GM23248 (cell line): ENCODE measurements at places on chromosomes 7 and 10.

GRCh38 chr10:12262278-12262981, 66.4 kb downstream of the CDC123 start:
- DNase-seq = no peak

DNA sequence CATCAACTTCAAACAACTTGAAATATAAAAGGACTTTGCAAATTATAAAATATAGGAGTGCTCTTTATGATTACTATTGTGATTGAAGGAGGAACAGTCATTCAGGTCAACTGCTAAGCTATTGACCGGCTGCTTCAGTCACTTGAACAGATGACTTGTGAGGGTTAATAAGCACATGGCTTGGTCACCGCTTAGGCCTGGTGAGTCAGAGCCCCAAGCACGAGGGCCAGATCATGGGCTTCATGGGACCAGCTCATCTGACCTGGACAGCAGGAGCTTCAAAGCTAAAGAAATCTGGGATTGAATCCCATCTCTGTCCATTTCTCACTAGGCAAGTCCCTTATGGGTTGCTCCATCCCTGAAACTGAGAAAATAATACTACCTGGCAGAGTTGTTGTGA, 60.4 kb upstream of the ADO start:
- DNase-seq = peak; percentile 78

DNA sequence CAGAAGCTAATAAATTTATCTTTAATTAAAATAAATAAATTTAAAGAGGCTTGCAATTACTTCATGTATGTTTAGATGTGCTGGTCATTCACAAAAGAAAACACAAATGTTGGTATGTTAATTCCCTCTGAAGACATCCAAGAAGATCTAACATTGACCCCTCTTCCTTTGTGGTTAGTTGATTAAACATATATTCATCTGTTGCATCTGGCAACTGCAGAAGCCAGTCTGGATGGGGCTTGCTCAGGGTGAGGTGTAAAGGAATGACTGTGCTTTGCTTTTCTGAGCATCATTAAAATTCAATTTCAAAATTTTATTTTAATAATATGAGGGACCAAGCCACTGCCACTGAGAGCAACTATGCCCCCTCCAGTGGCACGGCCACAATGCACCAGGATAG, 36.4 kb upstream of the FERD3L start:
- peak; percentile 2 for DNase-seq

DNA sequence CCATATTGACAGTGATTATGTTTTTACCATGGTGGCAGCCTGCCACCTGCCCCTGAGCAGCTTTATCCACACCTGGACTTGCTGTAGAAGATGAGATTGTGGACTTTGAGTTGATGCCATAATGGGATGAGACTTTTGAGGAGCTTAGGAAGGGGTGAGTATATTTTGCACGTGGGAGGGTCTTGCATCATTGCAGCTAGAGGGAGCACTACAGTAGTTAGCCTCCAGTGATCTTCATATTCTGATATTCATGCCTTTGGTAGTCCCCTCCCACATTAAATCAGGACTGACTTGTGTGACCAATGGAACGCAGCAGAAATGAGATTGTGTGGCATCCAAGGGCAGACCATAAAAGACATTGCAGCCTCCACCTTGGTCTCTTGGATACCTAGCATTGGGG, 18.2 kb upstream of the COL13A1 start:
- DNase-seq = no peak

DNA sequence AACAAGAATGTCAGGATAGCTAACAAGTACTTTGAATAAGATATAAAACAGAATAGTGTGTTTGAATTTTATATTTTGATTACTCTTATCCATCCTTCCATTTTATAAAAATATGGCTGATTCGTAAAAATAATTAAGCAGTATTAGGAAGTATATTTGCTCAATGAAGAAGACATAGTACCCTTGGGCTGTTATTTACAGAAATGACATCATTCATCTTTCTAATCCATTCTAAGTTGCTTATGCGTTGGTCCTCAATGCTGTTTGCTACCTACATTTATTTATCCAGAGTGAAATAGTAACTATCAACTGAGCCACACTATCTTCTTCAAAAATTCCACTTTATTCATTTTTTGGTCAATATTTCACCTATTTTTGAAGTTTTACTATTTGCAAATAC, 2.1 kb upstream of the ZNF804B start:
- no peak for DNase-seq

GRCh38 chr10:88100281-88100680, 236.9 kb downstream of the PTEN start:
- DNase-seq = no peak

DNA sequence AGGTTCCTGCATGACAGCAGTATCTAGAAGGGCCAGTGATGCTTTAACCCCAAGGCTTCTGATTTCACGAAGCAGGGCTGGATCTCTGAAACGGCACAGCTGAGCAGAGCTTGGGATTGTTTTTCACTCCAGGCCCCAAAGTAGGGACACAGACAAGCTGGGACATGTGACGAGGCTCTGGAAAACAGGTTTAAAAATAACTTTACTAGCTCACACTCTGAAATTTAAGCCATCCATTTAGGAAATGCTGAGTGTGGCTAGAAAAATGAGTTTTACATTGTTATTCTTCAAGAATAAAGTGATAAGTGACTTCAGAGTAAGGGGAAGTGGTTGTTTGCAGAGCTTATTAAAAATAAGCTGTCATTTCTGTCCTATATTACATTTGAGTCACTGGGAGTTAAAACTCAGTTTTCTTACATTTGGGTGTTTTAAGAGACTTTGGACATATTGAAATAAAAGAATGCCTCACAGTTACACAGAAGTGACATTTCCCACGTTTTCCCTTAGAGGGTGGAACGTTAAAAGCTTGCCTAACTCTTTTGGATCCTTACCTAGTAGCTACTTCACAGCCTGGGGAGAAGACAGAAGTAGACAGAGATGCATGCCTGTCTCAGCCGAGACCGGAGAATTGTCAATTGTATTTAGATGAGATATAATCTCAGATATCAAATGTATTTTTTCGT, 107.8 kb downstream of the GALNT17 start:
- no peak for DNase-seq

GRCh38 chr10:63579371-63580014, 58.3 kb downstream of the REEP3 start:
- DNase-seq = no peak

DNA sequence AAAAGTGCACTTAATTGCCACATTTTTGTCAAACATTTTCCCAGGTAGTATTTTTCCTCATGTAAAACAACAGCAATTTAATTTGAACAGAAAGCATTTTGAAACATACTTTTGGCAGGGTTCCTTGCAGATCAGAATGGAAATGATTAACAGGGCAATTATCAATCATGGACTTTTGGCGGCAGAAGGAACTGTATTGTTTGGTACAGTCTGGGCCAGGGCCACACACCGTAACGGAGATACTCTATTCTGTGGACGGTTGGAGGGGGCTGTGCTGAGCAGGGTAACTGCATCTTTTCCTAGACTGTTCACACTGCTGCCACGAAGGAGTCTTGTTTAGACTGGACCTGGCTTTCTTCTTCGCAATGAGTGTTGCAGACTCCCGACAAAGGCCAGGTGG, 62.3 kb downstream of the EGFR start:
- no peak for DNase-seq

- no peak for DNase-seq
Observed at GRCh38 chr10:29922226-29922625, 137.2 kb downstream of the JCAD start.

DNA sequence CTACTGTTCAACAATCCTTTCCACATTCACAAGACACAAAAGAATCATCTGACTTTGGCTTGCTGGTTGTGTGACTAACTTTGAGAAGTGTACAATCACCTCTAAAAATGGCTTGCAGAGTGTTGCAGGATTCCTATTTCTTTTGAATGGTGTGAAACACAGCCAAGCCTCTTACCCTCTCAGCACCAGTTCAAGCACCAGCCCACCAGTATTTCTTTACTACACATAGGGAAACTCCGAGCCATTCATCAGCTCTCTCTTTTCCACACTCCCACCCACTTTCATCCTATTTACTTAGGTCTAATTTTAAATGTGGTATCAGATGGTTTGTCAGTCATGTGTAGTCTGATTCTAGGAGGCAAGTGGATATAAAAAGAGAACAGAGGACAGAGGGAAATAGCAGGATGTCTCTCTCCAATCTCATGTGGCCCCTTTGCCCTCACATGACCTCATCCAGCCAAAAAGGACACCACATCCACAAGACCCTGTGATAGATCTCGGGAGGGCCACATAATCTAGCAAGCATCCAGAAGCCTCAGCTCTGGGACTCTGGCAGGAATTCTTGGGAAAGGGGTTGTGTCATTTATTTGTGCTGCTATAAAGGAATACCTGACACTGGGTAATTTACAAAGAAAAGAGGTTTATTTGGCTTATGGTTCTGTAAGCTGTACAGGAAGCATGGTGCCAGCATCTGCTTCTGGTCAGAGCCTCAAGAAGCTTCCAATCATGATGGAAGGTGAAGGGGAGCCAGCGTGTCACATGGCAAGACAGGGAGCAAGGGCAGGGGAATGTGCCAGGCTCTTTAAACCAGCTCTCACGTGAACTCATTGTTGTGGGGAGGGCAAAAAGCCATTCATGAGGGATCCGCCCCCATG, 66.8 kb upstream of the NEBL start:
- DNase-seq = no peak

DNA sequence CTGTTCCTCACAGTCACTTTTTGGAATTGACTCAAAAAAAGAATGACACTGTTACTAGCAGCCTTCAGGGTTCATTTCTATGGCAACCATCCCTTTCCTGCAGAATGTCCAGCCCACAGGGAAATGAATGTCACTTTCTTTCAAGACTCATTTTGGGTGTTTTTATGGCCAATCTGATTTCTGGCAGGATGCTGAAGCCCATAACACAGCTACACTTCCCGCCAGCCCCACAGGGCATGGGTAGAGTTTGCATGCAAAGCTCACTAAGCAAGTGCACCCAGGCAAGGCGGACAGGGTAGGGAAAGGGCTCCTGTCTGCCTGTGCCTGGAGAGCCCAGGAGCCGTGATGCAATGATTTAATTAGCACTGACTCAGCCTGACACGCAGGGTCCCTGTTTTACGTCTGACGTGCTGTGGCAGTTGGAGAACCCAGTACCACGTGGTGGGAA, 26.1 kb upstream of the GPAM start:
- peak; percentile 74 for DNase-seq

DNA sequence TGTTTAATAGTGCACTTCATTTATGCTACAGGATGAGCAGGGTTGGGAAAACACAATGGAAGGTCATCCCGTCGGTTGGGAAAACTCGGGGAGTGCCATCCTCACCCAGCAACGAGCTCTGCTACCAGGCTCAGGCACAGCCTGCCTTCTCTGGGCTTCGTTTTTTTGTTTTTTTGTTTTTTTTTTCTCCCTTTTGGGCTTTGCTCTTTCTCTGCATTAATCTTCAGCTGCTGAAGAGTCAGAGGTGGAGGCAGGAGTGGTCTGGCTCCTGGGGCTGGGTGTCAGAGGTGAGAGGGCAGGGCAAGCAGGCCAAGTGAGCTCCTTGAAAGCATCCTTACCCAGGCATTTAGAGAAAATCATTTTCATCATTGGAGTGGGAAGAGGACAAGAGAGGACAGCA, 11.5 kb downstream of the ZNF3 start:
- no peak for DNase-seq

- DNase-seq = no peak
Observed at GRCh38 chr10:70956029-70956759, 67.8 kb upstream of the PCBD1 start.

DNA sequence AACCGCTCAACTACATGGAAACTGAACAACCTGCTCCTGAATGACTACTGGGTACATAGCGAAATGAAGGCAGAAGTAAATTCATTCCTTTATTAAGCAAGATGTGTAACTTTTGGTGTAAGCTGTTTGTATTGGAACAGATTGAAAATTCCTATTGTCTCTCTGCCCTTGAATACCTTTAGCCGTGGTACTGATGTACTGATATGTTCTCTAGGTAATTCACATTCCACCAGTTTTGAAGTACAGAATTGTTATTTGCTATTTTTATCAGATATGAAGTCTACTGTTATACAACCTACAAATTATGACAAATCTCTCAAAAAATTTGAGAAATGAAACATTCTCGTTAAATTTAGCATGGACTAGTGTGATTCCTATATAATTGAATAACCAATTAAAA, 17.7 kb downstream of the ZMYND11 start:
- no peak for DNase-seq
